ENCODE measurements at places on chromosomes 13 and 19.
A peak's percentile ranks its signal among the peaks of the same experiment; 100 is the strongest.

DNA sequence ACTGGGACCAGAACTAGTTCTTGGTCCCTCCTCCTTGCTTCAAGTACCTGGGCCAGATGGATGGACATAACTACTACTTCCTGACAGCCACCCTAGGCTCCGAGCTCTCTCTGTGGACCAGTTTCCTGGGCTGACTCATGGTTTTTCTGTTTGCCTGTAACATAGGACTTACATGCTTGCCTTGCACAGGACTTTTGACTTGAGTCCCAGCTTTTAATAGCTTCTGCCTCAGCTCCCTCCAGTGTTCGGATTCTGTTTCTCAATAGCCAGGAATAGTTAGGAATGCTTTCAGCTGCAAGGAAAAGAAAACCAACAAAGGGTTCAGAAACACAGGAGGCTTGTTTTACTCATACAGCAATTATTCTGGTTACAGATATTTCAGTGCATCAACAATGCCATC, 405.9 kb downstream of the ZNF536 start:
- peak; percentile 25 for DNase-seq

- no peak for DNase-seq
Observed at GRCh38 chr13:109809216-109809932, 23.0 kb upstream of the IRS2 start.

- DNase-seq, result peak; percentile 91
Observed at GRCh38 chr13:46321494-46322225, 65.4 kb downstream of the RUBCNL start.

- no peak for DNase-seq
Observed at GRCh38 chr19:56091751-56092546, 29.1 kb downstream of the ZNF787 start.

- no peak for DNase-seq
Observed at GRCh38 chr19:48469934-48470680, 938 bp downstream of the CYTH2 start.

DNA sequence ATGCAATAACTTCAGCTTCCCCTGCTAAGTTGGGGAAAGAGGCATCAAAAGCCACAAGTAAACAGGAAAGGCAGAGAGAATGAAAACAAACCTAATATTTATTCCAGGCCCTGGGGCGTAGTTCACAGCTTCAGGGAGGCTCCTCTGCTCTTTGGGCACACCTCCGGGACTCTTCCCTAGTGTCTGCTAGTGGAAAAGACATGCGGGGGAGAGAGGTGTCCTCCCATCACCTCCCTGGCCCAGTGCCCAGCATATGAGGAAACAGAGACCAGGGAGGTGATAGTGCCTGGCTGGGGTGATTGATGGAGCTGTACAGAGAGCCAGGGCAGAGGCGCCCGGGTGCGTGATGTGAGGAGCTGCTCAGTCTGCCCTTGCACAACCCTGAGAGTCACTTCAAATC, 71.0 kb downstream of the RASL11A start:
- no peak for DNase-seq

GRCh38 chr13:41546372-41547190, 89.2 kb downstream of the RGCC start:
- no peak for DNase-seq

DNA sequence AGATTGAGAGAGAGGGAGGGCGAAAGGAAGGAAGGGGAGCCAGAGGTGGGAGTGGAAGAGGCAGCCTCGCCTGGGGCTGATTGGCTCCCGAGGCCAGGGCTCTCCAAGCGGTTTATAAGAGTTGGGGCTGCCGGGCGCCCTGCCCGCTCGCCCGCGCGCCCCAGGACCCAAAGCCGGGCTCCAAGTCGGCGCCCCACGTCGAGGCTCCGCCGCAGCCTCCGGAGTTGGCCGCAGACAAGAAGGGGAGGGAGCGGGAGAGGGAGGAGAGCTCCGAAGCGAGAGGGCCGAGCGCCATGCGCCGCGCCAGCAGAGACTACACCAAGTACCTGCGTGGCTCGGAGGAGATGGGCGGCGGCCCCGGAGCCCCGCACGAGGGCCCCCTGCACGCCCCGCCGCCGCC, at the start of gene TNFSF11:
TSS of gene TNFSF11 (plus strand) at position 142 of the 400 bp plus-strand sequence. CDS start at position 294, 152 bp downstream.
- peak; percentile 62 for DNase-seq

DNA sequence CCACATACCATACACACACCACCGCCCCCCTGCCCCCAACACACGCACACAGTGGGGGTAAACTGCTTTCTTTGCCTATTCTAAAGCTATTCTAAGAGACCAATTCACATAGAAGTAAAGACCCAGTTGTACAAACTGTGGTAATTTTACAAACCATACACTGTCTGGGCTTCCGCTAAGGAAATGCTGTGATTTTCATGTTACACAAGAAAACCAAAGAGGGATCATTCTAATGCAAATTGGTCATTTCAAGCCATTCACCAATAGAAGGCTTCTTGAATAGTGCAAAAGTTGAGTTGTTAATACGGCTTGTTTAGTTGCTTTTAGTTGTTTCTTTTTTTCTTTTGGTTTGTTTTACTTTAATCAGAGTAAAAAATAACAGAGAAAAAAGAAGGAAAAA, 202.8 kb downstream of the EFNB2 start:
- no peak for DNase-seq

DNA sequence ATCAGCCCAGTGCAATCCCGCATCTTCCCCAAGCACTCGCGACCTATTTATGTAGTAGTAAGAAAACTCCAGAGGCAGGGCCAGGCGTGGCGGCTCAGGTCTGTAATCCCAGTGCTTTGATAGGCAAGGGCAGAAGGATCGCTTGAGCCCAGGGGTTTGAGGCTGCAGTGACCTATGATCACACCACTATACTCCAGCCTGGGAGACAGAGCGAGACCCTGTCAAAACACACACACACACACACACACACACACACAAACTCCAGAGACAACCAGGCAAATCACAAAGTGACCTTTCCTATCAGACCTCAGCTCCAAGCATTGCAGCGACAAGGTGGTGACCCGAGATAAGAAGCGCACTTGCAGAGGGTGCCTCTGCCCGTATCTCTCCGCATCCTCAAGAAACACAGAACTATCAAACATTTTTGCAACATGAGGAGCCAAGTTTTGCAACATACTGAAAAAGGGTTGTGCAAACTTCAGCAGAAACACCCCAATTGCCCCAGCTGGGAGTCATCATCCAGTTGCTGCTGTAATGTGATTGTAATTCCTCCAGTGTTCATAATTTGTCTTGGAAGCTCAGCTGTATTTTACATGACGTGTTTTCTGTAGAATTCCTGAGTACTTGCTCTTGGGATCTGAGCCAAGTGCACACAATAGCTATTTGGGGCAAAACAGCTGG, 8.7 kb upstream of the KLF2 start:
- no peak for DNase-seq

GRCh38 chr19:28065026-28065425, 1147.9 kb downstream of the UQCRFS1 start:
- DNase-seq, result no peak

- no peak for DNase-seq
Observed at GRCh38 chr13:50016444-50016843, 1.2 kb downstream of the KCNRG start.

DNA sequence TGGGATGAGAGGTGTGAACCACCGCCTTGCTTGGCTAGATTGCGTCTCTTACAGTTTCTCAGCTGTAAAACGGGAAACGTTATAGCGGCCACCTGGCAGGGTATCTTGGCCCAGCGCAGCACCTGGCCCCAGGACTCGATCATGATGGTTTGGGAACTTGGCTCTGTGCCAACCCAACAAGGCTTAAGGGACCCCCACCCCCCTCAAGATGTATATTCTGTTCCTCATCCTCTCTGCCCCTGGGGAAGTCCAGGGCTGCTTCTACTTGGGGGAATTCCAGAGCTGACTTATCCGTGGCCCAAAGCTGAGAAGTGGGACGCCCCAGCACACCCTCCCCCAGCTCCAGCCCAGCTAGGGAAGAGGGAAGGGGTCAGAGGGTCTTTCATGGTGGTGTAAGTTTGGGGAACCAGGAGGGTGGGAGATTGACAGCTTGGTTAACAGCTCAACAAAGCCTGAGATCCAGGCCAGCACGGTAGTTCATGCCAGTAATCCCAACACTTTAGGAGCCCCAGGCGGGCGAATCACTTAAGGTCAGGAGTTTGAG, 695 bp downstream of the ICAM1 start:
- peak; percentile 80 for DNase-seq

DNA sequence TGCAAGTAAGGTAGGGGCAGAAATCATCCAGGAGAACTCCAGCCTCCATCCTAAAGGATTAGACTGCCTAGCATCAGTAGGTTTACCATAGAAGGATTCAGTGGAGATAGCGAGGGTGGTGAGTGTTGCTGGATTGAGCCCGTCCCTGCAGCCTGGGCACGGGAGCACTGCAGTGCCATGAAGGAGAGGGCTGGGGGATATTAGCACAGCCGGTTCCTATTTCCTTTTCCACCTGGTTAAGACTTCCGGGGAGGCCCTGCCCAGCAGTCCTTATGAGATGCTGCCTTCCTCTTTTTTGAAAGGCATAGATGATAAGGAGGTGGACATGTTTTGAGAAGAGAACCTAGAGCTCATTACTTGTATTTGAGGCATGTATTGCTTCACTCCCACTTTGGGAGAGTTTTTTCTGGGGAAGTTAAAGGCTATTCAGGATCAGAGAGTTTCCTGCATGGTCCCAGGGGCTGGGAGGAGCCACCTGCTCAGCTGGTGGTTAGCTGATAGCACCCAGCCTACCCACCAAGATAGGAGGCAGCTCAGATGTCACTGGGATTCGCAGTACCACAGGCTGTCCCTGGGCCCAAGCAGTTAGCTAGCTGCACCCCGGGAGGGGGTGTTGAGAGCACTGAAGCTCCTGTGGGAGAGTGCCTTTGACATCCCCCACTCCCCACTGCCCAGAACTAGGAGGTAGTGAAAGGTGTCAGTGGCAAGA, 17.2 kb downstream of the ACTN4 start:
- DNase-seq, result no peak

- DNase-seq, result no peak
Observed at GRCh38 chr19:35037716-35038622, 3.6 kb upstream of the HPN start.

DNA sequence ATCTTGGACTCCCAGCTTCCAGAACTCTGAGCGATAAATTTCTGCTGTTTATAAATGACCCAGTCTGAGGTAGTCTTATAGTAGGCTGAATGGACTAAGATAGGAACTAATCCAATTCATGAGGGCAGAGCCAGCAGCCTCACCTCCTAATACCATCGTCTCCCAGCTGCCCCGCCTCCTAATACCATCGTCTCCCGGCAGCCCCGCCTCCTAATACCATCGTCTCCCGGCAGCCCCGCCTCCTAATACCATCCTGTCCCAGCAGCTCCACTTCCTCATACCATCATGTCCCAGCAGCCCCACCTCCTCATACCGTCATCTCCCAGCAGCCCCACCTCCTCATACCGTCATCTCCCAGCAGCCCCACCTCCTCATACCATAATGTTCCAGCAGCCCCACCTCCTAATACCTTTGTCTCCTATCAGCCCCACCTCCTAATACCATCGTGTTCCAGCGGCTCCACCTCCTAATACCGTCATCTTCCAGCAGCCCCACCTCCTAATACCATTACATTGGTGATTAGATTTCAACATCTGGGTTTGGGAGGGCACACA, 2.4 kb upstream of the ARGLU1 start:
- DNase-seq, result peak; percentile 76
